ENCODE measurements at places on chromosomes 2 and 18. TPM values are rescaled to one million over a fixed set of nuclear protein-coding genes. Genes with fewer than 3 reads are reported as not detected.

The COPS8 gene
- total RNA-seq: 67.5 TPM

The ELMOD3 gene
- total RNA-seq: 16.7 TPM

The CHRND gene
- not detected for total RNA-seq

The CAVIN2 gene
- total RNA-seq: not detected

The CLIP4 gene
- 24.1 TPM for total RNA-seq

The SLC4A3 gene
- not detected for total RNA-seq

The SPC25 gene
- total RNA-seq: 22.8 TPM

The SCYGR2 gene
- total RNA-seq: not detected

The SKOR2 gene
- total RNA-seq: not detected

The FAHD2B gene
- 24.3 TPM for total RNA-seq

The NAT8 gene
- not detected for total RNA-seq

The FSHR gene
- total RNA-seq: not detected

The PLGLB2 gene
- total RNA-seq: 1.8 TPM

The CPO gene
- not detected for total RNA-seq

The EMILIN1 gene
- total RNA-seq: 1.1 TPM

The CKAP2L gene
- 17.9 TPM for total RNA-seq

The IL36B gene
- not detected for total RNA-seq

The CYRIA gene
- total RNA-seq: 1.8 TPM

The CCDC85A gene
- not detected for total RNA-seq

The CNDP1 gene
- total RNA-seq: not detected

The GNLY gene
- total RNA-seq: 54.1 TPM

The CD207 gene
- not detected for total RNA-seq

The FSIP2 gene
- 0.21 TPM for total RNA-seq

The RFX8 gene
- 0.49 TPM for total RNA-seq

The CHRNG gene
- not detected for total RNA-seq

The FOSL2 gene
- 73.2 TPM for total RNA-seq

The NT5C1B gene
- not detected for total RNA-seq

The UGT1A9 gene
- not detected for total RNA-seq

The VIT gene
- not detected for total RNA-seq

The SLC5A7 gene
- total RNA-seq: not detected

The SIGLEC15 gene
- not detected for total RNA-seq

The LONRF2 gene
- total RNA-seq: 0.23 TPM

The BARD1 gene
- total RNA-seq: 34.3 TPM

The DYSF gene
- total RNA-seq: not detected

The CNRIP1 gene
- total RNA-seq: not detected

The CRYGC gene
- total RNA-seq: not detected

The PSD4 gene
- total RNA-seq: 278 TPM

The KCNG2 gene
- total RNA-seq: not detected

The ATRAID gene
- total RNA-seq: 109 TPM

The UGT1A10 gene
- not detected for total RNA-seq
